ENCODE measurements at places on chromosomes 5 and 9.

- no peak for DNase-seq
Measured at GRCh38 chr5:92963800-92964199, 617.2 kb downstream of the NR2F1-AS1 start.

GRCh38 chr5:165903835-165904234, 2387.6 kb upstream of the WWC1 start:
- DNase-seq = no peak

DNA sequence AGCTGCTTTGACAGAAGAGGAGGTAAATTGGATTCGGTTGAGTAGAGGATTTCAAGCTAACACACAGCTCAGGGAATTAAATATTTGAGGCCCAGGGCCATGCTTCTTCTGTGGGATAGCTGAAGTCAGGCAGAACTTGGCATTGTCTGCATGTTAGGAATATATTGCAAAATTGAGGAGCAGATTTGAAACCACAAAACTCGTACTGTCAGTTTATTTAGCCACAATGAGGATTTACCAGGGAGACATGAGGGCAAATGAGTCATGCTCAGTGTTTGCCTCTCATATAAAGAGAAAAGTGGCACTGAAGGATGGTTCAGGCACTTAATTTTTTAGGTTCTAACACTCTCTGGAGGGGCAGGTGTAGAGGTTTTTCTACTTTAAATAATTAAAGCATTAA, 83.0 kb upstream of the PRLR start:
- peak; percentile 22 for DNase-seq

DNA sequence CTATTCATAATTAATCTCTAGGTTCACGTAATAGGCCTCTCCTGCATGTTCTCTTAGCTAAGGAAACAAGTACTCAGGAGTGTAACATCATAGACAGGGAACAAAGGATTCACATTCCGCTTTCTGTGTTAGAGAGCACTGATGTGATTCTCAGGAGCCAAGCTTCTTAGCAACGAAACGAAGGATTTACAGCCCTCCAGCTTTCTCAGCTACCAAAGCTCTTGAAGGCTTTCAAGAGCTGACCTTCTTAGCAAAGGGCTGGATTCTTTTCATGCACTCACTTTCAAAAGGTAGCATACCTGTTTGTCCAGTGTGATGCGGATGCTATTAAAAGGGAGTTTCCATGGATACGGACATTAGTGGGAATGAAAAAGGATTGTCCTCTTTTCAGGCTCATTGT, 107.4 kb downstream of the TUSC1 start:
- DNase-seq = no peak

DNA sequence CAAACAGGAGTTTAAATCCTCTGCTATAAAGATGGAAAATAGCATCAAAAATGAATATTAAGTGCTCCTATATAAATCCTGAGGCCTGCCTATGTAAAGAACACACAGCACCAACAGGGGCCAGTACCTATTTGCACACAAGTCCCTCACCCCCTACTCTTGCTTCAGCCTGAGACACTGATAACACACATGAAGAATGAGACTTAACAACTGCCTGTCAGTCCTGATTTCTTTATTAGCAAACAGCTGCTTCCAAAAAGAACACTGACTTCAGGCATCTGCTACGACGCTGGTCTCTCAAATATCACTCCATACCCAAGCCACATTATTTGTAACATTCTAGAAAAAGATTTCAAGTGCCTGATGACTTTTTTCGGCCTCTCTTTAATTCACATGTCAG, 55.5 kb downstream of the MYO10 start:
- DNase-seq = no peak

- DNase-seq = no peak
Measured at GRCh38 chr5:156815988-156816599, 34.0 kb upstream of the PPP1R2B start.

- no peak for DNase-seq
Measured at GRCh38 chr9:110900917-110901316, 137.4 kb downstream of the LPAR1 start.

GRCh38 chr5:59007460-59008063, 424.7 kb downstream of the RAB3C start:
- no peak for DNase-seq

DNA sequence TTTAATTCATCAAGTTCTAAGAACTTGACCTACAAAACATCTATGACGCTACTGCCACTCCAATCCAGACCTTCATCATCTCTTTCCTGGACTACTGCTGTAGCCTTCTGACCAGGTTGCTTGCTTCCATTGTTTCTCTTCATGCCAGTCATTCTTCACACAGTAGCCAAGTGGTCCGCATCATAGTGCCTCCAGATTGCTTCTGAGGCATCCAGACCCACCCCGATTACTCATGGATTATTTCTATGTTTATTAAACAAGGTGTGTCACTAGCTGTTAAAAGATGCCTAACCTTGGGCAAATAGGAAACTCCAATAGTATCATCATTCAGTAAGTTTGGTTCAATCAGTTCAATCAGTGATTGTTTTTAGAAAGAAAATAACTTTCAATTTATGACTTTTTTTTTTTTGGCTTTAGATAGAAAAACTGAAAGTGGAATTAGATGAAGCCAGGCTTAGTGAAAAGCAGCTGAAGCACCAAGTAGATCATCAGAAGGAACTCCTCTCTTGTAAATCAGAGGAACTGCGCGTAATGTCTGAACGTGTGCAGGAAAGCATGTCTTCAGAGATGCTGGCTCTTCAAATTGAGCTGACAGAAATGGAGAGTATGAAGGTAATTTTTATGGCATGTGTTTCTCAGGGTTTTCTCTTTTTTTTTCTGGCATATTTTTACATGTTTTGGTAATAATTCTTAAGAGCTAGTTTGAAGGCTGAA, 9.5 kb downstream of the SPDL1 start:
- DNase-seq = no peak

DNA sequence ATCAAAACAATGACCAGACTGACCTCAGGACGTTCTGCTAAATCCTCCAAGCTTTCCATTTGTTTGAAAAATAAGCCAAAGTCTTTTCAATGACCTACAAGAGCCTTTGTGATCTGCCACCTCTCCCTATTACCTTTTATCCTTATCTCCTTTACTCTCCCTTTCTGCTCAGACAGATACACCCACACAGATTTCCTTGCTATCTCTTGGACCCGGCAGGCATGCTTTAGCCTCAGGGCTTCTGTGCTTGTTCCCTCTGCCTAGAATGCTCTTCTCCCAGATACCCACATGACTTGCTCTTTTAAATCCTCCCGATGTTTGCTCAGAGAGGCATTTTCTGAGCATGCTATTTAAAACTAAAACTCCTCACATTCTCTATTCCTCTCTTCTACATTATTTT, 8.9 kb upstream of the ELOVL7 start:
- DNase-seq = no peak

DNA sequence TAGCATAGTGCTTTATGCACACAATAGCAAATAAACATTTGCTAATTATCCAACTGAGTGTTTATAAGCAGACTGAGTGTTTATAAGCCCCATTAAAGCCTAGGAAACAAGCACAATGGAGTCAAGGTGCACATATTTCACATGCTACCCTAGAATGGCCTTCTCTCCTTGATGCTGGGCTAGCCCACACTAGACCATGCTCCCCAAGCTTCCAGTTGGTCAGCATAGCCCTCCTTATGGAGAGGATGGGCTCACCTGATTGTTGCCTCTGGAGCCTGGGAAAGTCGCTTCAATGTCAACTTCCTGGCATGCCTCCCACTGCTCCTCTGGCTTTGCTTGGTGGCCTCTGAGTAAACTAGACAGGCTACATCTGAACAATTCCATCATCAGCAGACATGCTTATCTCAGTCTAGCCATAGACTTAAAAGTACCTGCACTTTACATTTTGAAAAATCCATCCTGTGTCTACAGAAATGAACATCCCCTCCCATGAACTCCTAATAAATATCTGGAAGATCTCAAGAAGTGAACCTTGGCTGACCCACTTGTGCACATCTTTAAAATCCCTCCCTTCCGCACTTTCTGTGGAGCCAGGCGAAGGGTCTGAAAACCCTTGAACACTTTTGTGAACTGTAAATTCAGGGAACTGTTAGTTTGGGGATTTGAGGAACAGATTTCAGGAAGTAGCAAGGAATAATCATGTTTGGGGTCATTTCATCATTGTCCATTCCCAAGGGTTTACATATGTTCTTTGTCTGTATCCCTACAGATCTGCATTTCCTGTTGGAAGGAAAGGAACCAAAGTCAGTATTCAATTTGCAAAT, 486.6 kb downstream of the ARHGEF28 start:
- DNase-seq = no peak

GRCh38 chr5:14250084-14250695, 107.0 kb downstream of the TRIO start:
- DNase-seq = no peak

DNA sequence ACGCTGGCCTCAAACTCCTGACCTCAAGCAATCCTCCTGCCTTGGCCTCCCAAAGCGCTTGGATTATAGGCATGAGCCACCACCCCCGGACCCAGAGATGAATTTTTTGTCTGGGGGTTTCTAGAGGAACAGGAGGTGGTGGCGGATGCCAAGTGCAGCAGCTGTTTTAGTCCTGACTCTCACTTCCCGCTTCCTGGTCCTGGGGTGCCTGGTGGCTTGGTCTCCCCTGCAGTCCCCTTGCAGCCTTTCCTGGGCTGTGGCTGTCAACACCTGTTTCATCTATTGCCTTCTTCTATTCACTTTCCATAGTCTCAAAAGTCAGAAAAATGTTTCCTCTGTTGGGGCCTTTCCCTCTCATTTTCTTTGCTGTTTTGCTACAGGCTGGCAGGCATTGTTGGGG, 6.5 kb upstream of the NHP2 start:
- DNase-seq = no peak
